CD8-positive, alpha-beta memory T cell (primary cell): ENCODE measurements at places on chromosomes 6 and 20. TPM values are rescaled to one million over a fixed set of nuclear protein-coding genes. Genes with fewer than 3 reads are reported as not detected.
A peak's percentile ranks its signal among the peaks of the same experiment; 100 is the strongest.

DNA sequence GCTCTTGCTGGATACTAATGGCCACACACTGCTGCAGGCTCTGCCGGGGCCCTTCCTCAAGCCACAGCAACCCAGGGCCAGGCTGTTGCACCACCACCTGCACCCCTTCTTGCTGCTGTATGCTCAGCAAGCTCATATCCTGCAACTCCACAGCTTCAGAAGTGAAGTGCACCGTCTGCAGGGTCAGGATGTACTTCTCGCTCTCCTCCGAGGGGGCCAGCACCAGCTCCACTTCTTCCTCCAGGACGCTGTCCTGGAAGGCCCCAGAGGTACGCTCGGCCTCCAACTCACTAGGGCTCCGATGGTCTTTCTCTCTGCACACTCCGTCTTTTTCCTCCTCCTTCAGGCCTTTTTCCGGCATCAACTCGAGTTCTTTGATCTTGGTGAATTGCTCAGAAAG, 1.2 kb downstream of the CTCFL start:
- H3K27me3 ChIP-seq, result no peaks in the 10 kb centered on the region
- H3K27ac ChIP-seq, result peak overlapping the region; percentile 69
- H3K4me3 ChIP-seq, result no peak overlapping the region
- no peaks in the 10 kb centered on the region for H3K36me3 ChIP-seq
- DNase-seq, result no peak

- no peaks in the 10 kb centered on the region for H3K27me3 ChIP-seq
- H3K27ac ChIP-seq, result no peak overlapping the region
- H3K4me3 ChIP-seq, result no peak overlapping the region
- no peak for DNase-seq
- H3K36me3 ChIP-seq, result no peaks in the 10 kb centered on the region
Observed at GRCh38 chr6:165390475-165390874, 81.1 kb upstream of the C6orf118 start.

- no peaks in the 10 kb centered on the region for H3K4me1 ChIP-seq
- H3K4me3 ChIP-seq, result no peak overlapping the region
- no peak for DNase-seq
- no peaks in the 10 kb centered on the region for H3K27me3 ChIP-seq
- no peaks in the 10 kb centered on the region for H3K36me3 ChIP-seq
- H3K27ac ChIP-seq, result no peak overlapping the region
Observed at GRCh38 chr6:168451805-168452517, 11.0 kb downstream of the SMOC2 start.

FNDC11 gene
- 0.13 TPM for total RNA-seq

OPN5 gene
- total RNA-seq, result not detected

ENPP3 gene
- total RNA-seq, result 1.2 TPM

SAMD10 gene
- 19.3 TPM for total RNA-seq

TSPO2 gene
- not detected for total RNA-seq

LY6G6C gene
- total RNA-seq, result not detected
